ENCODE measurements at places on chromosomes 2 and 18.
A peak's percentile ranks its signal among the peaks of the same experiment; 100 is the strongest.

DNA sequence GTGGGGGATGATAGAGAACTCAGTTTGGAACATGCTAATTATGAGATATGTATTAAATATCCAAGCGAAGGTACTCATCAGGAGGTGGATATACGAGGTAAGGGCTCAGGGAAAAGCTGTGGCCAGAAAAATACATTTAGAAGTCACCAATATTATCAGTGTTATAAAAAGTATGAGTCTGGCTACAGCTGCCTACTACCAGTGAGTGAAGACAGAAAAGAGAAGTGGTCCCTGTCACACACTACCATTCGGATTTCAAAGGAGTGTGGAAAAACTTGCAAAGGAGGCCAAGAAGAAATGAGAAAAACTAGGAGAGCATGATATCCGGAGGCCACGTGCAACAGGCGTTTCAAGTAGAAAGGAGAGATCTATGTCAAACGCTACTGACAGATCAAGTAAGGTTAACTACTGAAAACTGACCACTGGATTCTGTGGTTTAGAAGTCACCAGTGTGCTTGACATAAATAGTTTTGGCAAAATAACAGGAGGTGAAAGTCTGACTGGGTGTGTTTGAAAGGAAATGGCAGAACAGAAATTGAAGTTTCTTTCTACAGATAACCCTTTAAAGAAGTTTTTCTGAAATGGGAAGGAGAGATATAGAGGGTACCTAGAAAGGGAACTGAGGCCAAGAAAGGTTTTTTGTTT is 118.7 kb upstream of the DNMT3A start:
- DNase-seq: no peak

GRCh38 chr2:129721846-129722245 is 257.6 kb upstream of the RAB6C start:
- no peak for DNase-seq

GRCh38 chr2:235642446-235643098 is 148.7 kb downstream of the AGAP1 start:
- DNase-seq: peak; percentile 44

GRCh38 chr2:69490486-69490885 is 53.3 kb upstream of the NFU1 start:
- DNase-seq: no peak

DNA sequence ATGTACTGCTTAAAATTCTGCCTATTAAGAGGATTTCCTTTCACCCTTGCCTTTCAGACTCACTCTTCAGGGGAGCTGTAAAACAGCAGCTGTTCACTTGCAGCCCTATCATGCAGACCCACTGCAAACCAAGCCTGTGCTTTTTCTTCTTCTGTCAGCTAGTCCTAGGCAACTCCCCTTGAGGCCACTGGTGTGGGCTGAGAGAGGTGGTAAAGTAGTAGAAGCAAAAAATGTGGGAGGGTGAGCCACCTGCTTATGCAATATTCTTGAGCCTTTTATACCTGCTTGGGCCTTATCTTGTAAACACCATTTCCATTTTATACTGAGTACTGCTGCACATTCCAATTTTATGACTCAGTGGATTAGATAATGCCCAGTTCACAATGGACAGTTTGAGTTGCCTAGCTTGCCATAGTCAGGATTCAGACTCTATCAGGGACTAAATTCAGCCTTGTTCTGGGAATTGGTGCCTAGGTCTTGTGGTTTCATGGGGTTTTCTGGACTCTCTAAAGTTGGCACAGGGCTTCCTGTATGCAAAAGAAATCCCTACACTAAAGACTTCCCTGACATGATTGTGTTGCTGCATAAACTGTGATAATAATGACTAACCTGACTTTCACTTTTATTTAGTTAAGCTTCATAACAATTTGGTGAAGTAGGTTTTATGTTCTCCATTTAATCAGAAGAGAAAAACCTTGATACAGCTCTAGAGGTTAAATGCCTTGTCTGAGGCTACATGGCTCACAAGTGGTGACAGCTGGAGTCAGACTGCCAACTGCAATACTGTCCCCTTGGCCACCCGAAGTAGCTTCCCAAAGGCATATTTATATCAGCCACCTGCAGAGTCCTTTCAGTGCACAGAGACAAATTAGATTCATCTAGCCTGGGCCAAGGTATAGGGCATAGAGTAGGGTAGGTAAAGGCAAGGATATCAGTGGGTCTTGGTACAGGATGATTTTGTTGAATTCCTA is 47.4 kb upstream of the KDM3A start:
- DNase-seq: no peak

DNA sequence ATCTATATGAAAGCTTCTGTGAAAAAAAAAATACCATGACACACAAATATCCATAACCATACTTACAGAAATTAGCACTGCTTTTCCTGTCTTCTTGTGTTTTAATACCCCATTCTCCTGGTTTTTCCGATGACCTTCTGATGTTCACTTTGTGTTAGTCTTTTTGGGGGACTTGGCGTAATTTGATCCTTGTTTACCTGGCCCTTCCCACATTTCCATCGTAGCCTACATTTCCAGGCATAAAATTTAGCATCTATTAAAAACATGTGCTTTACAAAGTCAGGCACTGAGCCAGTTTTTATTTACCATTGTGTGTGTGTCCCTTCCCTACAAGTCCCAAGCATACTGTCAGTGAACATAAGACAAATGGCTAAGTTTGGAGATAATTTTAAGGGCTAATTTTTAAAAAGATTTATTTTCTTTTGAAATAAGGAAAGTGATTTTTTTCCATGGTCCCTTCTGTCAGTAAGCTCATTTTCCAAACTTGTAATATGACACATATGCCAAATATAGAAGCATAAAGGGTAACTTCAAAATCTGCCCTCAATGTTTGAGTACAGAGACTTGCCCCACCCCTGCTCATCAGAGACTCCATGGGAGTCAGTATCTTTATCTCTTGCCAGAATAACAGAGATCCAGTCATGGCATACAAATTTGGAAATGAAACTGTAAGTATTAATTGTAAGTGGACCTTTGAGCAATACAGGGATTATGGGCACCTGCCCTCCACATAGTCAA is 27.3 kb downstream of the SESTD1 start:
- no peak for DNase-seq

DNA sequence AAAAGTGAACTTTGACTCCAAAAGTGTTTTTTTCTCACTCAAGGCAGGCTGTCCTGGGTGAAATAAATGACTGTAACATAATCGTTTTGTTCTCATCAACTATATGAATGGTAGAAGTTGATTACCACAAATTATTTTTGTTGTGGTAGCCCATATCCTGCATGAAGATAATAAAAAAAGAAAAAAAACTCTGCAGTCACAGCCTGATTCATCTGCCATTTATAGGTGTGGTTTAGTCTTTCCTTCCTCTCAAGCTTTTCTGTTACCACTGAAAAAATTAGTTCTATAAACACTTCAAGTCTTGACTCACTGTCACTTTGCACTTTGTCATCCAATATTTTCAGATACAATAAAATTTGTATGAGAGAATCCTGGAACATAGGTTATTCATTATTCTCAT is 522.0 kb downstream of the PLCL1 start:
- no peak for DNase-seq

GRCh38 chr2:219684721-219685689 is 57.6 kb downstream of the SLC4A3 start:
- peak; percentile 81 for DNase-seq

DNA sequence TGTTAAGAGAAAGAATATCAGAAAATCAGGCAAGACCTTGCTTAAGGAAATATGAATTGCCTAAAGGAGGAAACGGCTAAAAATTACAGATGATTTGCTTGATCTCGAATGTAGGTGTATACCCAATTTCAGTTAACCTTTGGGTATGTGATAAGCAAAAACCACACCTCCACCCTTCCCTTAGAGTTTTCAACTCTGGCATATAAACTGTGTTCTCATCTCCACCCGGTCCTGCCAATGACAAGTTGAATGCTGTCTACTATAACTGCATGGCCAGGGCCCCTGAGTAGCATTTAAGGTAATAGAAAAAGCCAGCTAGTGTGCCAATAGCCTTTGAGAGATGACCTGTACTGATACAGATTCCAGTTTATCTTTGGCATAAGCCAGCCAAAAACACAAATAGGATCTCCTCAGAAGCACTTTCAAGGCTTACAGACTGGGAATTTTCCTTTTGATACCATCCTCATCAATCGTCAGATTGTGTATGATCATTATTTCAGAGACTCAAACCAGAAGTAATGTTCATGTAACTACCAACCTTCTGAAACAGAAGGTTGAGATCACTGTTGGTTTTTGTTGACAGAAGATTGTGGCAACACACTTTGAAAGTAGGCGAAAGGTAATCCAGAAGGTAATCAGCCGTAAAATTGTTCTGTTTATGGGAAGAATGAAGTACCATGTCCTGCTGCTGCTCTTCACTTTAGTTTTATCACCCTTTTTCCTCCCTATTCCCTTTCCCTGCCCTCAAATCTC is 163.1 kb downstream of the GFPT1 start:
- no peak for DNase-seq

DNA sequence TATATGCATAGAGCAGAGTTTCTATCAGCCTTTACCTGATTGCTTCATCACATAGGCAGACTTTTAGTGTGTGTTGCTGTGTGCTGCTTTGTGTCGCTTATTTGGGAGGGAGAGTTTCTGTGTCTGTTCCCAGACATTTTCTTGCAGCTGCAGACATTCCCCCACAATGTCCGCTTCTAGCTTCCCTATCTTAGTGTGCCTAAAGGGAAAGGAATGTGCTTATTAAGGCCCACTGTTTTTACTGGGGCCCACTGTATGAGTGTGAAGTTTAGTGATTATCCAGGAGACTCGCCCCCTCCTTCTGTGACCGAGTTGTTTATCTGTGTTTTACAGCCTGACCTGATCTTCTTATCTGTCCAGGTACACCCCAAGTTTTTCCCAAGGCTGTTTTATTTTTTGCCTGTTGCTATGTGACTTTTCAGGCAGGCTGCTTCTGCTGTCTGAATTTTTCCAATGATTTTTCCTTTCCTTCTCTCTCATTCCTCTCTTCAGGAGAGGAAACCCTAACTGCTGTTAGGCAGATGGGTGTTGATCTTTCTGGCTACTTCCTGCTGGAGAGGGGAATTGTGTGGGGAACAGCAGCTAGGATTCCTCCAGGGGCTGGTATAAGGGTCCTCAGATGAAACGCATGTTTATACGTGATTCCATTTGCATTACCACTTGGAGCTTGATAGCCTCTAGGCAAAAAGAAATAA is 47.6 kb downstream of the STK17B start:
- peak; percentile 49 for DNase-seq

DNA sequence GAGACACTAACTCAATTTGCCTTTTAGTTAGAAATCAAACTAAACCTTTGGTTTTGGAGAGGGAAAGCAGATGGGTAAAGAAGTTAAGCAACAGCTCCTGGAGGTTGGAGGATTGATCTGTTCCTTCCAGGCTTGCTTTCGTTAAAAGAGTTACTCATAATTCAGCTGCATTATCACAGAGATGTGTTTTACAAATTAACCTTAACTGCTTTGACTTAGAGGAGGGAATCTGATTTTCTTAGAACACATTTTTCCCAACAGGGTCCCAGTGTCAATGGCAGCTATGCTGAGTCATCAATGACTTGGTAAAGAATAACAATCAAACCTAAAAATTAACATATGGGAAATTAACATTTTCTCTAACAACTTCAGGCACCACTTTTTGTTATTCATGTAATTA is 113.4 kb downstream of the COPS8 start:
- DNase-seq: peak; percentile 54

- DNase-seq: peak; percentile 18
Measured at GRCh38 chr18:73975266-73975665, 172.4 kb downstream of the FBXO15 start.

- no peak for DNase-seq
Measured at GRCh38 chr2:14583802-14584201, 48.7 kb upstream of the LRATD1 start.

GRCh38 chr18:54052732-54053429 is 171.6 kb downstream of the MBD2 start:
- no peak for DNase-seq

DNA sequence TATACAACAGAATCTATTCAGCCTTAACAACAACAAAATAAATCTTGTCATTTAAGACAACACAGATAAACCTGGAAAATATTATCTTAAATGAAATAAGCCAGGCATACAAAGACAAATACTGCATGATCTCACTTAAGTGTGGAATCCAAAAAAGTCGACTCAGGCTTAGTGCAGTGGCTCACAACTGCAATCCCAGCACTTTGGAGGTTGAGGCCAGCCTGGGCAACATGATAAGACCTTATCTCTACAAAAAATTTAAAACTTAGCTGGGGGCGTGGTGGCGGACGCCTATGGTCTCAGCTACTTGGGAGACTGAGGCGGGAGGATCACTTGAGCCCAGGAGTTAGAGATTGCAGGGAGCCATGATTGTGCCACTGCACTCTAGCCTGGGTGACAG is 75.2 kb upstream of the RNU4ATAC start:
- DNase-seq: no peak

- DNase-seq: peak; percentile 25
Measured at GRCh38 chr18:74623047-74623816, 25.6 kb downstream of the ZNF407 start.

- no peak for DNase-seq
Measured at GRCh38 chr2:136310005-136310495, 192.1 kb upstream of the CXCR4 start.

- no peak for DNase-seq
Measured at GRCh38 chr2:239768031-239768790, 256.9 kb downstream of the NDUFA10 start.

DNA sequence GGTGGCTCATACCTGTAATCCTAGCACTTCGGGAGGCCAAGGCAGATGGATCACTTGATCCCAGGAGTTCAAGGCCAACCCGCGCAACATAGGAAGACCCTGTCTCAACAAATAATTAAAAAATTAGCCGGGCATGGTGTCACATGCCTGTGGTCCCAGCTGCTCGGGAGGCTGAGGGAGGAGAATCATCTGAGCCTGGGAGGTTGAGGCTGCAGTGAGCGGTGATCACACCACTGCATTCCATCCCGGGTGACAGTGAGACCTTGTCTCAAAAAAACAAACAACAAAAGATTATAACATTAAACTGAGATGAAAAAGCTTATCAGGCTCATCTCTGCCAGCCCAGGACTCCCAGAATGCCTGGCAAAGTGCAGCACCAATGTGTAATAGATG is 50.5 kb downstream of the PAPOLG start:
- DNase-seq: no peak

DNA sequence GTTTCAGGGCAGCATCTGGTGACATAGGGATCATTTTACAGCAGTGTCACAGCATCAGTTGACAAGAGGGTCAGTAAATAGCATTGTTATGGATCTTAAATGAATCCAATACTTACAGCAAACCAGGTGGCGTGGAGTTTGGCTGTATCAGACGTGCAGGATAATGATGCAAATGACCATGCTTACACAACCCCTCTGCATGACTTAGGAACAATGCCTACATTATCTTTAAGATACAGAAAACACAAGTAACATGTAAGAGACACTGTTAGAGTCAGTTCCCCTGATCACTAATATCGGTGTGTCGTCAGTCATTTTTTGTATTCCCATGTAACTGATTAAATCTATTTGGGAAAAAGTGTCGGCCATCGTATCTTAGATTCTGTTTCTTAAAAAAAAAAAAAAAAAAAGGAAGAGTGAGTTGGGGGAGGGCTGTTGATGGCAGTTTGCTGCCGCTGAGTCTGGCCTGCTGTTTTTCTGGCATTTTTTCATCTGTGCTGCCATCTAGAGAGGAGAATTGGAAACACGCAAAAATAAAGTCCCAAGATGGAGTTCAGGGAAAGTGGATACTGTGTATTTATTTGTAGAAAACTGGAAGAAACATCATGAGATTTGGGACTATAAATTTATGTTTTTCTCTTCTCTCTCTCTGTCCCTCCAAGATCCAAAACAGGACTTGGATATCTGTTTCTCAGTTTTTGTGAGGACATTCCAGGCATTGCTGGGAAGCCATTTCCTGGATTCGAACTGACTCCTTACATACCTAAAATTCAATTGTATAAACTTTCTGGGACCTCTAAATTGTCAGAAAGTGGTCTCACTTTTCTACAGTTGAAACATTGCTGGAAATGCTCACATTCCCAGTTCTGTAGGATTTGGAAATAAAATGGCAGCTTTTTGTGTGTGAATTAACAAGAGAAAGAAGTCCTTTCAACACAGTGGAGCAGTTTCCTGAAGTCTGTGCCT is 60.3 kb upstream of the AGPS start:
- DNase-seq: peak; percentile 79

Data from AG10803 (cell line).